CD4-positive, alpha-beta T cell treated with Interleukin-6 for 4 hours (primary cell): ENCODE measurements at places on chromosomes 3 and 15.

DNA sequence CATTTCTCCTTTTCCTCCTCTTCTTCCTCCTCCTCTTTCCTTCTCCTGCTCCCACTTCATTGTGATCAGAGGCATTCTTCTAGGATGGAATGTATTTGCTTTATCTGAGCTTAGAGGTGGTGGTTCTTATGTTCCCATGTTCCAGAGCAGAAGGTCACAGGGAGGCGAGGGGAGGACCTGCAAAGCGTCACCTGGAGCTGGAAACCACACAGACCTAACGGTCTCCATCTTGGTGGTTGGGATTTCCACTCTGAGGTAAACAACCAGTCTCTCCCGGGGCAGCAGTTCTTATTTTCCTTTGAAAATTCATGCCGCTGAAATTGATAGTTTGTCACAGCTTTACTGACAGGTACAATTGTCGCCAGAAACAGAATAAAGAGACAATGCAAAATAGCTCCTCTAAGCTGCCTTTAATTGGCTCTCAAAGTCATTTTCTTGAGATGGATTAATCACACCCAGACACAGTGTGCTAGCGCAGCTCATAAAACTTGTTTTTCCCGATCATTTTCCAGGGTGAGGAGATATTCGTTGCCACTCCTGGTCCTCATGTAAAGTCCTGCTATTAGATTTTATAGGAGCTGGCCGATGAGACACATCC is 16.9 kb upstream of the AGBL1 start:
- no peak for DNase-seq

GRCh38 chr3:106014971-106015370 is 146.2 kb upstream of the CBLB start:
- no peak for DNase-seq

DNA sequence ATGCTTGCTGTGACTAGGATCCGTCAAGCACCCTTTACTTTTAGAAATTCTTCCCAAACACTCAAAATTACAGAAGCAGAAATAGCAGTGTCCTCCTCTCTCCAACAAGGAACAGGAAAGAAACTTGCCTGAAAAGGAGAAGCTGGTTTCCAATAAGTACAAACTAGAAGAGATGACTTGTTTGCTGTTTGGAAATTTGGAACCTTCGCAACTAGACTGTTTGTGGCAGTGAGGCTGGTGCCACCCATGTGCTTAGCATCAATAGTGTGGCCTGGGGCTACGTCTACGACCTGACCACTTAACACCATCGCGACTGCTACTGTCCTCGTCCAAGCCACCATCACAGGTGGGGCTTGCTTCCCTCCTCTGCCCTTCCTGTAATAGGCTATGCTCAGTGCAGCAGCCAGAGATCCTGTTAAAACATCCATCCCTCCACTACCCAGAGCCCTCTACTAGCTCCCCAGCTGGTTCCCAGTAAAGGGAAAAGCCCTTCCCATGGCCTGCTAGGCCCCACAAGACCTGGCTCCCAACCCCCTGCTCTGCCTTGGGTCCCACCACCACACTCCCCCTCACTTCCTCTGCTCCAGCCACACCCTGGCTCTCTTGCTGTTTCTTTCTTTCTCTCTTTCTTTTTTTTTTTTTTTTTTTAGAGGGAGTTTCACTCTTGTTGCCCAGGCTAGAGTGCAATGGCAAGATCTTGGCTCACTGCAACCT is 52.6 kb upstream of the CCR2 start:
- no peak for DNase-seq

DNA sequence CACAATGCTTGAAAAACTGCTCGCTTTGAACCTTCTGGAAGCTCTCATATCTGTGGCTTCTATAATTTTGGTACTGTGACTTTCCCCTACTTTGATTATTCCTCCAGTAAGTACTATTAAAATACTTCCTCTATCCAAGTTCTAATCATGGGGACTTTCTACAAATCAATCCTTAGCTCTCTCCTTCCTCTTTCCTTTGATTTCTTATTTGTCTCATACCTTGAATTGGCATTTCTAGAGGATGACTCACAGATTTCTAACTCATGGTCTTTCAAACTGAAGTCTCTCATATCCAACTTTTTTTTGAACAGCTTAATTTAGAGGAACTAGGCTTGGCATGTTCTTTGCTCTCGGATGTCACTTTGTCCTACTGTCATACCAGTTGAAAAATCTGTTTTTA is 241.8 kb downstream of the TBC1D5 start:
- no peak for DNase-seq
